ENCODE measurements at places on chromosomes 12 and 14. TPM values are rescaled to one million over a fixed set of nuclear protein-coding genes. Genes with fewer than 3 reads are reported as not detected.
A peak's percentile ranks its signal among the peaks of the same experiment; 100 is the strongest.

PPP1R36 gene
- 4.4 TPM for total RNA-seq

KSR2 gene
- total RNA-seq = 0.66 TPM

MDM2 gene
- 54.1 TPM for total RNA-seq

IFNG-AS1 gene
- total RNA-seq = not detected

- no peak overlapping the region for H3K4me3 ChIP-seq
- peaks cover 4% of the 10 kb centered on the region for H3K4me1 ChIP-seq
- no peaks in the 10 kb centered on the region for H3K36me3 ChIP-seq
- no peak overlapping the region for H3K27ac ChIP-seq
- H3K27me3 ChIP-seq = no peaks in the 10 kb centered on the region
These were observed 97.9 kb upstream of the RESF1 start for GRCh38 chr12:31861360-31861759.

- H3K27ac ChIP-seq = no peak within 1 kb of the TSS
- H3K4me1 ChIP-seq = peaks cover 33% of the 10 kb centered on the region
- H3K36me3 ChIP-seq = no peaks in the 10 kb centered on the region
- peak; percentile 78 for DNase-seq
- no peak within 1 kb of the TSS for H3K4me3 ChIP-seq
These were observed at the start of gene PGF for GRCh38 chr14:74955229-74956026. TSS of gene PGF (minus strand) at chr14:74955597. CDS start at chr14:74955242, 355 bp downstream.

Data from body of pancreas (tissue), 4 donors.